ACHN (cell line): ENCODE measurements at places on chromosomes 16 and 17.
A peak's percentile ranks its signal among the peaks of the same experiment; 100 is the strongest.

- DNase-seq = peak; percentile 77
These were observed 286.7 kb downstream of the SEC14L1 start for GRCh38 chr17:77427391-77427991.

- no peak for DNase-seq
These were observed 35.1 kb downstream of the HLF start for GRCh38 chr17:55299890-55300289.

GRCh38 chr17:78818932-78819331 is 21.7 kb downstream of the USP36 start:
- DNase-seq = no peak

DNA sequence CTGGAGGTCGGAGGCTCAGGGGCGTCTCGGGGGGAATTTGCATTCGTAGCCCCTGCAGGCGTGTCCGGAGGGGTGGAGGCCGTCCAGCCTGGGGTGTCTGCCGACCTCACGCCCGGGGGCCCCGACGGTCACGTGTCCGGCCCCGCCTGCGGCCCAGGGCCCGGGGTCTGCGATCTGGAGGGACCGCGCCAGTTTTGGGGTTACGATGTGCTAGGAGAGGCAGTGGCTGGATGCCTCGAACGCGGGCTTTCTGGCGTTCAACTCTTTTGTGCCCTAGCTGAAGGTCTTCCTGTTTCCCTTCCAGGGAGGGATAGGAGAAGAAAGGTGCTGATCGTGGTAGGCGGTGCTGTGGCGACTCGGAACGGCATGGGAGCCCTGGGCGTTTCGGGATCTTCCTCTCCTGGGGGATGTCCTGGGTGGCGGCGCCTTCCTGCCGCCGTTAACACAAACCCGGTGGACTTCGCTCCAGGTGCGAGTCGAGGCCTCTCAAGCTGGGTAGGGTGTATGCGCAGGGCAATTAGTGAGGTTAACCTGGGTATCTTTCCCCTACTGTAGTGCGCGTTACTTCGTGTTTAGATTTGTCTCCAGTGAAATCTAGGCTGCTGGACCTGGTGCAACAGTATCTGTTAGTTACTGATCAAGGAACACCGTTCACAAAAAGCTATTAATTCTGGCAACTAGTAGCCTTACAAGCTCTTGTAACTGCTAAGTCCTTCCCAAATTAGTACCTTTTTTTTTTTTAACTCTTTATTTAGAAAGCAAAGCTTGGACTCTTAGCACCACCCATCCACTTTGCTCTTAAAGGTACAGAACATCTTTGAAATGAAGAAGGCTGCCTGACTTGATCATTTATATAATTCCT is 1.3 kb downstream of the AKAP1 start:
- DNase-seq = peak; percentile 55

DNA sequence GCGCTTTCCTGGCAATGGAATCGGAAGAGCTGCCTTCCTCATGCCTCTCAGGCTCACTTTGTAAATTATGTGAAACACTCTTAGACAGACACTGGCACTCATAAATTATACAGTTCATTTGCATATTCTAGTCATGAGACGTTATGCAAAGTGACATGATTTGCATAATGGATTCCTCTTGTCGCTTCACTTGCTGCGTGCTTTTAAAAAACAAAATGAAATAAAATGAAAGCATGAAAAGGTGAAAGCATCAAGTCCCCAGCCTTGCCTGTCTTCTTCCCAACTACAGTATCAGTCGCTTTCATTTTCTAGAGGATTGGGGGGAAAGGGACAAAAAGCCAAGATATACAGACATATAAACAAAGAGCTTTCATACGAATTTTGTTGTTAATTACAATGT is 252.8 kb upstream of the PMFBP1 start:
- no peak for DNase-seq
